ENCODE measurements at places on chromosomes 1 and 21.

DNA sequence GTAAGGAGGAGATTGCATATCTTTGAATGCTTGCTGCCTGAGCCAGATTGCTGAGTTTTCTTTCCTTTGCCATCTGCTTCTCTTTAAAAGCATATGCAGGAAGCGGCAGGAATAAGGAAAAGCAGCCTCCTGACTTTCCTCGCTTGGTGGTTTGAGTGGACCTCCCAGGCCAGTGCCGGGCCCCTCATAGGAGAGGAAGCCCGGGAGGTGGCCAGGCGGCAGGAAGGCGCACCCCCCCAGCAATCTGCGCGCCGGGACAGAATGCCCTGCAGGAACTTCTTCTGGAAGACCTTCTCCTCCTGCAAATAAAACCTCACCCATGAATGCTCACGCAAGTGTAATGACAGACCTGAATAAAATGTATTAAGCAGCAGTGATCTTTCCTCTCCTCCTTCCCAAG, 1.5 kb downstream of the CORT start:
- DNase-seq: peak; percentile 68

DNA sequence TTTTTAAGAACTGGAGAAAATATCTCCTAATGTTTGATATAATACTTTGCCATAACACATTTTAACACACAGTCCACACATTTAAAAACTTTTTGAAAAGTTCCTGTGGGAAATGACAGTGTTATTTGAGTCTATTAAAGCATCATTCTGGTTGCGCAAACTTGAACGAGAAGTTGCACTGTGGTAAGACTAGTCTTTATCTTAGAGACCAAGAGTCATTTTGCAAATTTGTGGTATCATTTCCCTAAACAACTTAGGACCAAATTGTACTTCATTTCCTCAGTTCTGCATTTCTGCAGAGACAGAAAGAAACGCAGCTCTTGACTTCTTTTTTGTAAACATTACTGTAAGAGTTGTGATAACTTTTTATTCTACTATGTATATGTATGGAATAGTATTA, at the start of gene RGS18:
Gene RGS18 (plus strand): TSS at position 282 of the 400 bp plus-strand sequence. CDS start 176 bp downstream, outside the sequence.
- DNase-seq: peak; percentile 11

- no peak for DNase-seq
These were observed 5.6 kb downstream of the CFAP57 start for GRCh38 chr1:43177691-43178090.

DNA sequence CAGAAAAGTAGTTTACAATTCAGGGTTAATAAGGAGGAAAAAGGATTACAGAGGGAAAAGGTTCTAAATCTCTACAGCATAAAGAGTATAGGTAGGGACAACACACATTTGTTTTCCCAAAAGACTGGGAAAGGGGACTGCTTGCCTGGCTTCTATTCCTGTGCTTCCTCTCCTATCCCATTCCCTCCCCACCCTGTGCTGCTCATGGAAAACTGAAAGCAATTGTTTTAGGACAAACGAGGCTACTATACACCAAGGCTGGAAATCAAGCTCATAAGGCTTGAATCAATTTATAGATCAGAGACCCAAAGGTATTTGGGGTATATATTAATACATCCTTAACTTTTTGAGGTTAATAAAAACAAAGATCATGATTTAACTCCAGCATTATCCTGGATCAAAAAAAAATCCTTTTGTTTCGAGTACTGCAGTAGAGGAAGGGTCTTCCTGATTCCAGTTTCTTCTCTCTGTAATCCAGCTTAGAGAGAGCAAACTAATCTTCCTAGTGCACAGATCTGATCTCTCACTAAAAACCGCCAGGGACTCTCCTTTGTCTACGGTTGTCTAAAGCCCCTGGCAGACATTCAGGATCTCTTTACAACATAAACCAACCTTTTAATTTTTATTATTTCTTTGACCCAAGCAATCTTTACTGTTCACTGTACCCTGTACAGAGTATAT, 37.4 kb upstream of the A3GALT2 start:
- DNase-seq: no peak

DNA sequence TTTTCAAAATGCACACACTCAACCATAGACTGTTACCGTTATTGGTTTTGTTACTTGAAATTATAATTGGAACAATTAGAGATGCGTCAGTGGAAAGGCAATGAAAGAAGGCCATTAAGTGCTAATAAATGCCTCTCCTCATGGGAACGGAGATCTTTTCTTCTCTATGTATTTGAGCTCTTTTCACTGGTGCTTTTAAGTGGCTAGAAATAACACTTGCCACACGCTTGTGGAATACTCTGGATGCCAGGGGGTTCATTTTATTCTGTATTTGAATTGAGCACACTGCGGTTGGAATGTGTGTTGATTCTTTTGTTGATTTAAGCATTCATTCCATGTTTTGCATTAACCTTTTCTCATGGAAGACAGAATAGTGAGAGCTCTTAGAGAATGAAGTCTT, 68.4 kb downstream of the DNM3 start:
- no peak for DNase-seq

GRCh38 chr1:229623838-229624237, 2.1 kb downstream of the TAF5L start:
- DNase-seq: no peak

DNA sequence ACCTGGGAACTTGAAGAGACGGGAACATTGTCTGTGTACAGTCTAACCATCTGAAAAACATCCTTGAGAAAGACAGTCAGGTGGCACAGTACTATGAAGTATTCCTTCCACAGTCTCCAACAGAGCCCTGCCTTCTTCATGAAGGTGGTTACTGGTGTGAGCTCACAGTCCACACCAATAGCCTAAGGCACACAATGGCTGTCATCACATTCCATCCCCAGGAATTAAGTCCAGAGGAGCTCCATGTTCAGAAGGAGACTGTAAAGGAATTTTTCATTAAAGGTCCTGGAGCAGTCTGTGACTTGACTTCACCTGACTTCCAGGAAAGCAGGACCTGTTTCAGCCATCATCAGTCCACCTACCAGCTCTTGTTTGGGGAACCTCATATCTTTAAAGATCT, 180.2 kb downstream of the C1orf21 start:
- DNase-seq: no peak

DNA sequence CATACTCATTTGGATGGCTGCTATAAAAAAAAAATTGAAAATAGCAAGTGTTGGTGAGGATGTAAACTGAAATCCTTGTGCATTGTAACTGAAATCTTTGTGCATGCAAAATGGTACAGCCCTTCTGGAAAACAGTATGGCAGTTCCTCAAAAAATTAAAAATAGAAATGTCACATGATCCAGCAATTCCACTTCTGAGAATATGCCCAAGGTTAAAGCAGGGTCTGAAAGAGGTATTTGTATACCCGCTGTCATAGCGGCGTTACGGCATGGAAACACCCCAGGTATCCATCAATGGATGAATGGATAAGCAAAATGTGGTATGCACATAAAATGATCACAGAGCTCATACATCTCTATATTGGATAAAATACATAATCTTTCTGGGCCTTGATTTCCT, 116.7 kb downstream of the RUSC1 start:
- no peak for DNase-seq

DNA sequence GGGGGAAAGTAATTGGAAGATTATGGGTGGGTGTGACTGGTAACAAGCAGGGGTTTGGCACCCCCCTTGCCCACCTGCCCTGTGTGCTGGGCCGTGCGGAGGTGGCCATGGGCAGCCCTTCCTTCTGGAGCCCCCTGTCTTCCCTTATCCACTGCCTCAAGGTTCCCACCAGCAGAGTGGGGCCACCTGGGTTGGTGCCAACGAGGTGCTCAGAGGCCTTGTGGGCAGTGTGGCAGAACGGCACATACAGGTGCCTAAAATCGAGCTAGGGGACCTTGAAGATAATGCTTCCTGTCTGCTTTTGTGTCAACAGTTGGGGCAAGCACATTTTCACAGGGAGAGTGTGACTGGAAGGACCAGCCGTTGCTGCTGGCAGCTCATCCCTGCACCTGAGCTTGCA, 161.8 kb downstream of the PCBP3 start:
- no peak for DNase-seq

- no peak for DNase-seq
These were observed 138.9 kb downstream of the PROX1 start for GRCh38 chr1:214126697-214127146.

DNA sequence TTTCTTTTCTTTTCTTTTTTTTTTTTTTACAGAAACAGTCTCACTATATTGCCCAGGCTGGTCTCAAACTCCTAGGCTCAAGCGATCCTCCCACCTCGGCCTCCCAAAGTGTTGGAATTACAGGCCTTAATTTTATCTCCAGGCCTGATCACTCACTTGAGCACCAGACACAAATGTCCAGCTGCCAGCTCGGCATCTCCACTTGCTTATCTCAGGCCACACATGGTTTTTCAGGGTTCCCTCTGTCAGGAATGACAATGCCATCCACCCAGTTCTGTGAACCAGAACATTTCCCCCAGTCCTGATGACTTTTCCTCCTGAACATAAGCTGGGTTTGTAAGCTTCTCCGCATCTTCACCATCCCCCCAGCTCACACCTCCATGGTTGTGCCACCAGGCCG, 44.6 kb upstream of the ZNF281 start:
- DNase-seq: no peak

GRCh38 chr1:31784356-31785019, 20.3 kb upstream of the ADGRB2 start:
- no peak for DNase-seq
